ENCODE measurements at places on chromosomes 6 and 20.

DNA sequence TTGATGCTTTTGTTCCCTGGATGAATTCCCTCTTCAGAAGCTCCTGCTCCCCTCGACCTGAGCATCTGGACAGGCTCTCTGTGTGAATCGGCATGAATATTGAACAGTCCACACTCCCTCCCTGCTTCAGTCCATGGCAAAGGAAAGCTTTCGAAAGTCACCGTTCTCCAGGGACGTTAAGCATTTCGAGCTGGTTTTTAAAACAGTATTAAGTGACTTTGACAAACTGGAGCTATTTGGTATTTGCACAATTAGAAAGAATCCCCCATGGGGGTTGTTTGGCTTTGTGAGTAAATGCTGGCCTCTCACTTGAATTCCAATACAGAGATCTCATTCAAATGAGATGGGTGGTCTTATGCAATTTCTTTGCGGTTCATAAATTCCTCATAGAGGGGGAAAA lies 85.3 kb upstream of the TIAM2 start:
- H3K4me3 ChIP-seq = no peak overlapping the region
- H3K36me3 ChIP-seq = no peaks in the 10 kb centered on the region
- no peak overlapping the region for H3K27ac ChIP-seq
- DNase-seq = no peak
- no peaks in the 10 kb centered on the region for H3K4me1 ChIP-seq

DNA sequence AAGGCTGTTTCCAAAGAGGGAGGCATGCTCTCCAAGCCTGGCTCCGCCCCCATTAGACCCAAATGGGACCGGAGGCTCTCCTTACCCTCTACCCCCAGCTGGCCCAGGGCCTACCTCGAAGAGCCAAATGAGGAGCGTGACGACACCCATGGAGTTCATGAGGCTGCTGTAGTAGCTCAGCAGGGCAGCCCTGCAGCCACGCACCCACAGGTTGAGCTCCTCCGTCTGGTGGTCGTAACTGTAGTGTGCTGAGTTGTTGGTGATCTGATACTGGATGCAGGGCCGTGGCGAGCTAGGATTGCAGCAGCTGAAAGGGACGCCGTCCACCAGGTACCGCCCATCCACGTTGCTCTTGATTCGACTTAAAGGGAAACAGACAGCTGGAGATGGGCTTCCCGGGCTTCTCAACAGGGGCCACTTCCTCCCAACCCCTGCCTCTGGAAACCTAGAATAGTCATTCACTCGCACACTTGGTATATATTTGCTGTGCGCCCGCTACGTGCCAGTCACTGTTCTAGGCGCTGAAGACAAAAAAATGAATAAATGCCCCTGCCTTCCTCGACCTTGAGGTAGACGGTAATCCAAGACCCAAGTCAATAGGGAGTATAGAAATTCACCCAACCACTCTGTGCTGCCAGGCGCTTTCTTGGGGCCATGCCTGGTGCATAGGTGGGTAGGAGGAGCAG lies 18.0 kb downstream of the PRPH2 start:
- no peak overlapping the region for H3K4me3 ChIP-seq
- peaks cover 6% of the 10 kb centered on the region for H3K4me1 ChIP-seq
- no peaks in the 10 kb centered on the region for H3K36me3 ChIP-seq
- H3K27ac ChIP-seq = no peak overlapping the region
- DNase-seq = no peak
- H3K27me3 ChIP-seq = no peaks in the 10 kb centered on the region

DNA sequence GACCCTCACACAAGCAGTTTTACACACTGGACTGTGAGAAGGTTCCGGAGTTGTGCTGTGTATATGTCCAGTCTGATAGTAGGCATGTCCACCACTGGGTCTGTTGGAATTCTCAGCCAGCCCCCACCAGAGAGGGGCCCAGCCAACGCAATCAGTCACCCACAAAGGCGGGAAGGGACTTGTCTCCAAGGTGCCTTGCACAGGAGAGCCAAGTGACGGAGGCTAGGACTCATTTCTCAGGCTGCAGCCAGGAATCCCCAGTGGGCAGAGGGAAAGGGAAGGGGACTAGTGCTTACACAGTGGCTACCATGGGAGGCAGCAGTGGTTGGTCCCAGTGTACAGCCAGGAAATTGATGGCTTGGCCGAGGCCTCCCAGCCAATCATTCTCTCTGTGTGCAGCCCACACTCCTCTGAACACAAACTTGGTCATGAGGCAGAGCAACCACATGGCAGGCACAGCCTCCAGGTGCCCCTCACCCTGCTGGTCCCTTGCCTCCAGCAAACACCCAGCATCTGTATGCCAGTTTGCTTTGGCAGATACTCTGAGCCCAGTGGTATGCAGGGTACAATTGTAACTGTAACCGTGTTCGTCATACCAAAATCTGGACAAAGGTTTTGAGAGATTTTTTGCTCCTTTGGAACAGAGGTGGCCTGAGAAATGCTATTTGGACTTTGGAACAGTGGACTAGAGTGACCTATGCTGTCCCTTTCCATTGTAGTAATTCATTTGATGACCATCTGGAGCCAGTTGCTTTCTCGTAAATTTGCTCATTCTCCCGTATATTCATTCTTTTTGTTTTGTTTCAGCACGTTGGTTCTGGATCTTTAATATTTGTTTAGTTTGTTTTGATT lies 72.9 kb upstream of the MYL9 start:
- no peaks in the 10 kb centered on the region for H3K27me3 ChIP-seq
- no peaks in the 10 kb centered on the region for H3K36me3 ChIP-seq
- H3K27ac ChIP-seq = no peak overlapping the region
- no peak for DNase-seq
- H3K4me1 ChIP-seq = peaks cover 70% of the 10 kb centered on the region

DNA sequence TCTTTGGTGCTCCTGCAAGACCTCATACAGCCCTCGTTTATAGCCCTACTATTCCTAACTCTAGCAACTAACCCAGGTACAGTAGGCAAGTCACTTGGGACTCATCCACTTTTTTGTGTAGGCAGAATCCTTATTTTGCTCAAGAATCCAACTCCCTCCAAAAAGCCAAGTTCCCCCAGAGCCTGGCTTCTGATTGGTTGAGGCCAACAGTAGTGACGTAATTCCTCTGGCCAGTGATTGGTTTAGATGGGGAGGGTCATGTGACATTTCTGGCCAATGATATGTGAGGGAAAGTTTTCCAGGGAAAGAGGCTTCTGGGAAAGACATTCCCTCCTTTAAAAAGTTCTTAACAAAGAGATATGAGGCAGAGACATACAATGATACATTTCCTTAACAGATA lies 32.1 kb downstream of the KIAA1755 start:
- H3K27ac ChIP-seq = no peak overlapping the region
- H3K27me3 ChIP-seq = no peaks in the 10 kb centered on the region
- DNase-seq = no peak
- H3K4me3 ChIP-seq = no peak overlapping the region
- H3K4me1 ChIP-seq = peaks cover 3% of the 10 kb centered on the region

DNA sequence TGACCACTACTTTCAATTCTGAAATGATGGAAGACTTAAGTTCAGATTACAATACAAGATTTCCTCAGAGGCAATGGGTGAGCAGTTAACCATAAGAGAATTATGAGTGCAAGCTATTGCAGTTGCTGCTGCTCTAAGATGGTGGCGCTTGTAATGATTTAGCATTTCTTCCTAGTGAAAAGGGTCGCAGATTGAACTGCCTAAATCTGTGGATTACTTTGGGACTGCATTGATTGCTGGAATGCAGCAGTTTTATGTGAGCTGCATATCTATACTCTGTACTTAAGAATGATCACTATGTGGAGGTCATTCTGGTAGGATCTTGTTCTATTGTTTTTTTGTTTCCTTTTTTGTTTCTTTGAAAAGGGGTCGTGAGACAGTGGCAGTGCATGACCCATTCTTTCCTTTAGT lies 5.3 kb downstream of the SCAF8 start:
- H3K4me3 ChIP-seq = no peak overlapping the region
- no peaks in the 10 kb centered on the region for H3K27me3 ChIP-seq
- no peak for DNase-seq
- no peak overlapping the region for H3K27ac ChIP-seq
